ENCODE measurements at places on chromosomes 4 and X.
A peak's percentile ranks its signal among the peaks of the same experiment; 100 is the strongest.

- no peak for DNase-seq
- no peak overlapping the region for H3K4me3 ChIP-seq
- no peaks in the 10 kb centered on the region for H3K27me3 ChIP-seq
These were observed 34.1 kb downstream of the SMPX start for GRCh38 chrX:21723814-21724213.

- H3K4me1 ChIP-seq, result peaks cover 18% of the 10 kb centered on the region
- H3K36me3 ChIP-seq, result no peaks in the 10 kb centered on the region
- no peaks in the 10 kb centered on the region for H3K27me3 ChIP-seq
- H3K27ac ChIP-seq, result peak overlapping the region; percentile 35
These were observed 114.4 kb downstream of the SH3KBP1 start for GRCh38 chrX:19772822-19773628.

GRCh38 chr4:157514711-157515110 lies 294.2 kb downstream of the GRIA2 start:
- no peak for DNase-seq
- H3K4me3 ChIP-seq, result no peak overlapping the region
- no peaks in the 10 kb centered on the region for H3K4me1 ChIP-seq
- H3K27me3 ChIP-seq, result no peaks in the 10 kb centered on the region
- H3K36me3 ChIP-seq, result no peaks in the 10 kb centered on the region

DNA sequence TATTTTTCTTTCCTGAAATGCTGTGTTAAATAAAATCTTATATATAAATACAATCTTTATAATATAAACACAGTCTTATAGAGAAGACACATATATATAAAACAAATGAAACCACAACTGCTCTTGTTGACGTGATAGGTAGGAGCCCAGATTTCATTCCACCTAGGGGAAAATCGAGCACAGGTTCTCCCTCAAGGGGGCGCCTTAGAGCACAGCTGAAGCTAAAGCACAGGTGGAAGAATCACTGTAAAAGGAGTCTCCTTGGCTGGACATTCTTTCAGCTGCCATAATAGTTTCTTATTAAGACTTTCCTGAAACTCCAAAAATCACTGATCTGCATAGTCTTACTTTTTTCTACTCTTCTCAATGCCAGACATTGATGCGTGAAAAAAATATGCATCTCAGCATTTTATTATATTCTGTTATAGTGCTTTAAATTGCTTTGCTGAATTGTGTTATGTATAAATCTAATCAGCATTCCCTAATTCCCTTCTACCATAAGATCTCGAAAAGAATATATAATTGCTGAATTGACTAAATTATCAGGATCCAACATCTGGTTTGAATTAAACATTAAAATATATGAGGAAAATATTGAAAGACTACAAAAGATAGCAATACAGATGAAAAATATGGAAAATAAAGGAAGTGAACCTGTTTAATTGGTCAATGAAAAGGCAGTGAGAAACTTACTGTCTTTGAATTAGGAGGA lies 25.5 kb upstream of the RXFP1 start:
- no peaks in the 10 kb centered on the region for H3K27me3 ChIP-seq
- no peaks in the 10 kb centered on the region for H3K4me1 ChIP-seq
- H3K36me3 ChIP-seq, result no peaks in the 10 kb centered on the region
- no peak for DNase-seq

DNA sequence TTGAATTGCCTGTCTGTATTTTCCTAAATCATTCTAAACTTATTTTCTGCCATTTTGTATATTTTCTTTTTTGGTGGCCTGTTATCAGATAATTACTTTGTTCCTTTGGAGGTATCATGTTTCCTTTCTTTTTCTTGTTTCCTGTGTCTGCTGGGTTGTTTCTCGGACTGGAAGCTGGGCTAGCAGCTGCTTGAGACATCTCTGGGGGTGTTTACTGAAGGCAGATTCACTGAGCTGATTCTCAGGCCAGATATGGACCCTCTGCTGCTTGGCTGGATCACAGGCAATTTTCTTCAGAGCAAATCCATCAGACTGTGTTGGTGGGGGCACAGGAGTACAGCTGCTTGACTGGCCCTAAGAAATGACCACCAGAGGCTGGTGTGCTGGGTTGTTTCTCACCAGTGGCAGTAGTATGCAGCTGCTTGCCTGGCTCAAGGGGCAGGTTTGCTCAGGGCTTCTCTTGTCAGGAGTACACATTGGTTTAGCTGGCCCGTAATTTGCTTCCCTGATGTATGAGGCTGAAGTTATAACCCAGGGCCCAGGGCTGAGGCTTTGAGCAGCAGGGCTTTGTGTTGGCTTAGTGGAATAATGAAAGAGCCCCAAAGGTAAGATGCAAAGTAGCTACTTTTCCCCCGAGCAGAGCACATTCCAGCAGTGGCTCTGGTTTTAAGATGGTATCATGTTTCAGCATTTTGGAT lies 680.6 kb downstream of the TECRL start:
- DNase-seq, result no peak
- H3K27me3 ChIP-seq, result no peaks in the 10 kb centered on the region
- H3K4me1 ChIP-seq, result no peaks in the 10 kb centered on the region
- no peaks in the 10 kb centered on the region for H3K36me3 ChIP-seq
- no peak overlapping the region for H3K4me3 ChIP-seq

DNA sequence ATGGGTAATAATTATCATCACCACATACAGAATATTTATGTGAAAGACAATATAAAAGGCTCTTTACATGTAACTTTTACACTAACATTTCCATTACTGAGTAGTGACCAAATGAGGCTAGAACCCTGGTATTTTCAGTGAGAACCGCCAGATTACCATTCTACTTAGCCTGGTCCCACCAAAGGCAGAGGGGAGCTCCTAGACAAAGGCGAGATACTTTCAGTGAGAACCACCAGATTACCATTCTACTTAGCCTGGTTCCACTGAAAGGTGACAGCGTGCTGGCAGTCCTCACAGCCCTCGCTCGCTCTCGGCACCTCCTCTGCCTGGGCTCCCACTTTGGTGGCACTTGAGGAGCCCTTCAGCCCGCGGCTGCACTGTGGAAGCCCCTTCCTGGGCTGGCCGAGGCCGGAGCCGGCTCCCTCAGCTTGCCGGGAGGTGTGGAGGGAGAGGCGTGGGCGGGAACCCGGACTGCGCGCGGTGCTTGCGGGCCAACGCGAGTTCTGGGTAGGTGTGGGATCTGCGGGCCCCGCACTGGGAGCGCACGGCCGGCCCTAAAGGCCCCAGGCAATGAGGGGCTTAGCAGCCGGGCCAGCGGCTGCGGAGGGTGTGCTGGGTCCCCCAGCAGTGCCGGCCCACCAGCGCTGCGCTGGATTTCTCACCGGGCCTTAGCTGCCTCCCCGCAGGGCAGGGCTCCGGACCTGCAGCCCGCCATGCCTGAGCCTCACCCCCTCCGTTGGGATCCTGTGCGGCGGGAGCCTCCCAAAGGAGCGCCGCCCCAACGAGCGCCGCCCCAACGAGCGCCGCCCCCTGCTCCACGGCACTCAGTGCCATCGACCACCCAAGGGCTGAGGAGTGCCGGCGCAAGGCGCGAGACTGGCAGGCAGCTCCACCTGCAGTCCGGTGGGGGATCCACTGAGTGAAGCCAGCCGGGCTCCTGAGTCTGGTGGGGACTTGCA lies 1276.1 kb downstream of the PCDH7 start:
- H3K4me3 ChIP-seq, result no peak overlapping the region
- no peaks in the 10 kb centered on the region for H3K36me3 ChIP-seq
- no peaks in the 10 kb centered on the region for H3K4me1 ChIP-seq
- H3K27ac ChIP-seq, result no peak overlapping the region
- H3K27me3 ChIP-seq, result no peaks in the 10 kb centered on the region
- no peak for DNase-seq

GRCh38 chr4:173159791-173160190 lies 8.8 kb upstream of the GALNT7 start:
- H3K36me3 ChIP-seq, result no peaks in the 10 kb centered on the region
- no peak overlapping the region for H3K27ac ChIP-seq
- no peaks in the 10 kb centered on the region for H3K27me3 ChIP-seq
- no peak for DNase-seq
- H3K4me1 ChIP-seq, result no peaks in the 10 kb centered on the region

GRCh38 chr4:71235311-71236201 lies 103.3 kb upstream of the SLC4A4 start:
- no peak for DNase-seq
- H3K27ac ChIP-seq, result no peak overlapping the region
- H3K4me1 ChIP-seq, result no peaks in the 10 kb centered on the region
- no peaks in the 10 kb centered on the region for H3K27me3 ChIP-seq
- no peaks in the 10 kb centered on the region for H3K36me3 ChIP-seq
- H3K4me3 ChIP-seq, result no peak overlapping the region

DNA sequence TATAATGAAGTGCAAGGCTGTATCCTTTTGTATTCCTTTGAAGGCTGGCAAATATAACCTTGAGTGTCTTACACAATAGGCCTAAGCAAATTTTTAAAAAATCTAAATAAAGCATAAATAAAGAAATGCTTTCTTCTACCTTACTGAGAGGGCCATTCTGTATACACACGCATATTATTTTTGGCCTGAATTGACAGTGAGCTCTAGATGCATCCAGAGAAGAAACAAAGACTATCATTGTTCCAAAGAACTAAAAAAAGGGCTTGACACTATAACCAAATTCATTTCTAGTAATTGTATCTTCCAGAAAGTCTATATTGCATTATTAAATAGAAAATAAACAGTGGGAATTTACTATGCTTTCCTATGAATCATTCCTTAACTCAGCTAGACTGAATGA lies 100.2 kb downstream of the MAGEB17 start:
- no peak for DNase-seq
- no peaks in the 10 kb centered on the region for H3K27me3 ChIP-seq
- no peak overlapping the region for H3K4me3 ChIP-seq
- H3K36me3 ChIP-seq, result no peaks in the 10 kb centered on the region

GRCh38 chr4:100566396-100566795 lies 48.6 kb upstream of the EMCN start:
- no peaks in the 10 kb centered on the region for H3K36me3 ChIP-seq
- no peak overlapping the region for H3K27ac ChIP-seq
- H3K27me3 ChIP-seq, result no peaks in the 10 kb centered on the region

- no peaks in the 10 kb centered on the region for H3K36me3 ChIP-seq
- no peak overlapping the region for H3K4me3 ChIP-seq
- no peaks in the 10 kb centered on the region for H3K4me1 ChIP-seq
- H3K27me3 ChIP-seq, result no peaks in the 10 kb centered on the region
- DNase-seq, result no peak
- H3K27ac ChIP-seq, result no peak overlapping the region
These were observed 291.5 kb upstream of the SMIM31 start for GRCh38 chr4:164462471-164462870.

DNA sequence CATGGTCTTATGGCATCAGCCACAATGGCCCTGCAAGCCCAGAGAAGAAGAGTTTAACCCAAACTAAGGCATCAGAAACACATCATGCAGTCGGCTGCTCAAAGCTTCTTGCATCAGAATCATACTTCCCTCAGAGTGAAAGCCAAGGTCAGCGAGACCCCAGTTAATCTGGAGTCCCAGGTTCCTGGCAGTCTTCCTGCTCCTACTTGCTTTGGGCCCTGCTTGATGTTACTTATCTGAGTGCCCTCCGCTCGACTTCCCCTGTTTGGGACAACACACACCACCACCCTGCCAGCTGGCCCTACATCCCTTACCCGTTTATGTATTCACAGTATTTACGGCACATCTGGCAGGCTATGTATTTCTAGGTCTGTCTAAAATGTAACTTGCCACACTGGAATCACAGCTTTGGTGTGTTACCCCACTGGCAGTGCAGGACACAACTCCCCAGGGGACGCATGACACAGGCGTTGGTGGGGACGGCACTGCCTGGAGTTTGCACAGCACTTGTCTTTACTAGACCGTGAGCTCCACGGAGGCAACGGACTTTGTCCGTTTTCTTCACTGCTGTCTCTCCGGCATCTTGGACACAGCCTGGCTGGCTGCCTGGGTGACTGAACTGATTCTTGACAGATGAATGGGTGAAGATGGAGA lies 22.8 kb downstream of the CRMP1 start:
- H3K4me3 ChIP-seq, result no peak overlapping the region
- no peak overlapping the region for H3K27ac ChIP-seq
- DNase-seq, result no peak
- no peaks in the 10 kb centered on the region for H3K36me3 ChIP-seq
- peaks cover 3% of the 10 kb centered on the region for H3K4me1 ChIP-seq

DNA sequence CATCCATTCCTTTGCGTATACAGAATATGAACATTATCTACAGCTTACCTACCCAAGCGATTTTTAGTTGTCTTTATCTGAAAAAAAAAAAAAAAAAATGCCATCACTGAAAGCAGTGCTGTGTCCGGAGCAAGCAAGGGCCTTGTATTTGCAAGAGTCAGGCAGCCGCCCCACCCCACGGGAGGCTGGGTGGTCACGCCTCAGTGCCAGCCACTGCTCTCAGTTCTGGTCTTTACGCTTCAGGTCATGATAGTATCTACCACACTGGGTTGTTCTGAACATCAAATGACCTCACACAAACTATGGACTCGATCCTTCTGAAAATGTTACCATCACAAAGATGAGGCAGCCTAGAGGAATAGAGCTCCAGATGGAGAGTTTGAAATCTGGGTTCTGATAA lies 62.7 kb upstream of the HELT start:
- no peaks in the 10 kb centered on the region for H3K4me1 ChIP-seq
- H3K36me3 ChIP-seq, result no peaks in the 10 kb centered on the region
- H3K27me3 ChIP-seq, result no peaks in the 10 kb centered on the region
- H3K4me3 ChIP-seq, result no peak overlapping the region

- no peak overlapping the region for H3K4me3 ChIP-seq
- no peak overlapping the region for H3K27ac ChIP-seq
- no peaks in the 10 kb centered on the region for H3K27me3 ChIP-seq
- no peaks in the 10 kb centered on the region for H3K36me3 ChIP-seq
- no peaks in the 10 kb centered on the region for H3K4me1 ChIP-seq
These were observed 605.1 kb downstream of the KCTD8 start for GRCh38 chr4:43843501-43843900.

DNA sequence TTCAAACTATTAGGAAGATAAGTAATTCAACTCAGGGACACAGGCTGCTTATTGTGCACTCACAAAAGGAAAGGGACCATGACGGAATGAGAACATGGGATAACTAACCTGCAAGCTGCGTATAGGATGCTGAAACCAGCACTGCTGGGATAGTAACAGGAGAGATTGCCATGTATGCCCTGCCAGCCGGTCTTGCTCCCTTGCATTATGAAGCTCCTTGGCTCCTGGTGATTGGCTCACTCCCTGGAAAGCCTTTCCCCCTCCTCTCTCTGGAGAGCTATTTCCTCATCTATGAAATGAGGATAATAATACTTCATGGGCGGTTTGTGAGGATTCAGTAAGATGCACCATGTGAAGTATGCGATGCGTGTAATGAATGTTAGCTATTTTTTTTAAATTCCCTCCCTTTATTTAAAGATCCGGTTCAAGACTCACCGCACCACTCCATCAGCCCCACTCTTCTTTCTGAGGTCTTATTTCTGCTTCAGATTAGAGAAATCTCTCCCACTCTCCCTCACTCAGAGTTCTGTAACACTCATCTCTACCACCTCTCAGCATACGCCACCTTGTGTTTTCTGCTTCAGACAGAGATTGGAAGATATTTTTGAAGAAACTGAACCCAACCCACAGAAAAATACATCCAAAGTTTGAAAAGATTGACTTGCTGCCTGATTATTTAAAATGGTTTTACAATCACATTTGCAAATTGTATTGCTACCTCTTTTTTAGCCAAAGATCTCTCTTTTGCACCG lies 18.4 kb downstream of the MSMO1 start:
- no peaks in the 10 kb centered on the region for H3K4me1 ChIP-seq
- H3K36me3 ChIP-seq, result peaks cover 5% of the 10 kb centered on the region
- H3K4me3 ChIP-seq, result no peak overlapping the region
- no peaks in the 10 kb centered on the region for H3K27me3 ChIP-seq
- H3K27ac ChIP-seq, result no peak overlapping the region

GRCh38 chrX:66328950-66329596 lies 165.0 kb downstream of the HEPH start:
- no peaks in the 10 kb centered on the region for H3K36me3 ChIP-seq
- H3K4me3 ChIP-seq, result no peak overlapping the region
- H3K27me3 ChIP-seq, result no peaks in the 10 kb centered on the region
- DNase-seq, result no peak
- H3K27ac ChIP-seq, result no peak overlapping the region

- DNase-seq, result no peak
- no peaks in the 10 kb centered on the region for H3K27me3 ChIP-seq
- no peak overlapping the region for H3K27ac ChIP-seq
- H3K4me3 ChIP-seq, result no peak overlapping the region
These were observed 425.2 kb downstream of the IDS start for GRCh38 chrX:149079805-149080406.
